Left lobe of liver (tissue), 2 donors: ENCODE measurements at places on chromosomes 7 and 10. TPM values are rescaled to one million over a fixed set of nuclear protein-coding genes. Genes with fewer than 3 reads are reported as not detected.

- DNase-seq = no peak
Measured at GRCh38 chr7:7977774-7978173, 9.2 kb downstream of the GLCCI1 start.

DNA sequence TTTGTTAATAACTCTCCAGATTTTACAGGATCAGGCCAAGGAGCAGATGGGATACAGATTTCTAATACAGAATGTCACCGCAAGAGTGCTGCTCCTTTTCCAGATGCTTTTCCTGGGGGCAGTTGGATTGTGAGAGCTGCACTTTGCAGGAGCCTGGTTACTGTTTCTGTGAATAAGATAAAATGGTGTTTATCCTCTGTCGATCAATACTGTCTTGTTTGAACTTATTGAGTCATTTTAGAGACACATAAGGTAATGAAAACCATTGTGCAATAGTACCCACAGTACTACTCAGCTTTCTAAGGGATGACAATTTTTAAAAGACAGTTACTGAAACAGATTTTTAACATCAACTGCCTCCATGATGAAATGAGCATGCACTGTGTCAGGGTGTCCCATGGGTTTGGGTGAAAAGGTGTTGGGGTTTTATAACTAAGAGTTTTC lies 2.9 kb downstream of the A1CF start:
- DNase-seq = no peak

GRCh38 chr7:138625849-138626230 lies 75.3 kb downstream of the SVOPL start:
- DNase-seq = no peak

GRCh38 chr7:19677180-19677579 lies 31.7 kb downstream of the POLR1F start:
- DNase-seq = no peak

- no peak for DNase-seq
Measured at GRCh38 chr7:142795339-142795863, 24.6 kb downstream of the PRSS2 start.

ACHE gene
- 0.48 TPM for total RNA-seq
